HuH-7 (cell line): ENCODE measurements at places on chromosomes 6 and 20.

- DNase-seq: no peak
These were observed 58.0 kb upstream of the PREP start for GRCh38 chr6:105460860-105461259.

GRCh38 chr6:149961728-149962425, 1.9 kb upstream of the ULBP1 start:
- no peak for DNase-seq

DNA sequence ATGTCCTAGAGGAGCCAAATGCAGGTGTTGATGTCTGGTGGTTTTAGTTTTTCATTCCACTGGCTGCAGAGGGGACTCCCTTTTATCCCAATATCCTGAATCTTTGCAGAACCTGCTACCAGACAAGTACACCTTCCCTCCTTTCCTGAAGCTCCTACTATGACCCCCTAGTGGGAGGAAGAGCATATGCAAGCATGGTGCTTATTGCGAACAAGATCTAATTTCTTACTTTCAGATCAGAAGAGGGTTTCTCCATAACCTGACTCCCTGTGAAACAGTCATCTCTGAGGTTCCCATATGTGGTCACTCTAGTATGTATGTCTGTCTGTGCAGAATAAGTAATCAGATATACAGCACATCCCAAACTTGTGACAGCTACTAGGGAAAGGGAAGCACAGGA, 277.2 kb downstream of the ARHGAP18 start:
- peak; percentile 31 for DNase-seq

DNA sequence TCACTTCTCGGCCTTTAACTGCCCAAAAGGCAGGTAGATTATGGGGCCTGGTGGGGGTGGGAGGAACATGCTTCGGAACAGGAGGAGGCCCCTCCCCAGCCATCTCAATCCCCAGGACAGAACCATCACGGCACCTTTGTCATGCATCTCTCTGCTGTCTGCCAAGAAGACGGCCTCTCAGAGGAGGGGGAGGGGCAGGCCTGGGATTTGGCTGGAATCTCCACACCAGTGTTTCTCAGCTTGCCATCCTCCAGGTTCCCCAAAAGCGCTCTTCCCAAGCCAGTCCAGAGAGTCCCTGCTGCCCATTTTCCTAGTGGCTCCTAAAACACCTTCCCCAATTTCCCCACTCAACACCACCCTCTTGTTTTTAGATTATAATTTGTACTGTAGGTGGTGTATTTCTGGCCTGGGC, 2.5 kb upstream of the POU5F1 start:
- DNase-seq: no peak

DNA sequence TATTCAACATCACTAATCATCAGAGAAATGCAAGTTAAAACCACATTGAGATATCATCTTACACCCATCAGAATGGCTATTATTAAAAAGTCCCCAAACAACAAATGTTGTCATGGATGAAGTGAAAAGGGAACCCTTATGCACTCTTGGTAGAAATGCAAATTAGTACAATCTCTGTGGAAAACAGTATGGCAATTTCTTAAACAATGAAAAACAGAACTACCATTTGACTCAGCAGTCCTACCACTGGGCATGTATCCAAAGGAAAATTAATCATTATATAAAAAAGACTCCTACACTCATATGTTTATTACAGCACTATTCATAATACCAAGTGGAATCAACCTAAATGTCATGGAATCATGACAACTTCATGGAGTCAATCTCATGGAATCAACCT, 611.3 kb upstream of the GJE1 start:
- no peak for DNase-seq

DNA sequence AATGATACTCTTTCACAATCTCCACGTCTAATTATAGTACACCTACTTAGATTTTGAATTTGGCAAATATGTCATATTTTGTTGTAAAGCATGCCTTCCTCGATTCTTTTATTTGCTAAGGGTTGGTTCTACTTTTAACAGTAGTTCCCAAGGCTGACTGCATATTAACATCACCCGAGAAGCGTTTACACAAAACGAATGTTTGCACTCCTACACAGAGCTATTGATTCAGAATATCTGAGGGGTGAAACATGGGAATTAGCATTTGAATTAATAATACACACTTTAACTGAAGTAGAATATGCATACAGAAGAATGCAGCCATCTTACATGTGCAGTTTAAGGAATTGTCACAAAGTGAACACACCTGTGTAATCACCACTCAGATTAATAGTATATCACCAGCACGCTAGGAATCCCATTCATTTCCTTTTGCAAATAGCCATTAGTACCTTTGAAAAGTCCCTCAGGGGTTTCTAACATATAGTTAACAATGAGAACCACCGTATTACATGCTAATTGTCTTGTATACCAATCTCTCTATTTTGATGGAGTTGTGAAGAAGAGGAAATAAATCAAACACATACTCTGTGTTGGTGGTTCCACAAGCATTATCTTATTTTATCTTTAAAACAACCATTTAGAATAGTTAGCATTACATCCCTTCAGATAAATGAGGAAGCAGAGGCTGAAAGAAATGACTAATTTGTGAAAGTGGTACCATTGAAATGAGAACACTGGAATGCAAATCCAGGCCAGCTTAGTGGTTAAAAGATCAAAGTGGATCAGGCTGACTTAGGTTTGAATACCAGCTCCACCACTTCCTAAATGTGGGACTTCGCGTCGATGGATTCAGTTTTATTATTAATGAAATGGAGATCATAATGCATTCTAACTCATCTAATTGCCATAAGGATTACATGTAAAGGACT, 317.6 kb downstream of the HDGFL1 start:
- no peak for DNase-seq
